Peyer's patch (tissue), 4 donors: ENCODE measurements at places on chromosomes 5 and 9. TPM values are rescaled to one million over a fixed set of nuclear protein-coding genes. Genes with fewer than 3 reads are reported as not detected.

Gene C9orf50
- not detected for total RNA-seq

Gene OR2K2
- total RNA-seq, result not detected

DNA sequence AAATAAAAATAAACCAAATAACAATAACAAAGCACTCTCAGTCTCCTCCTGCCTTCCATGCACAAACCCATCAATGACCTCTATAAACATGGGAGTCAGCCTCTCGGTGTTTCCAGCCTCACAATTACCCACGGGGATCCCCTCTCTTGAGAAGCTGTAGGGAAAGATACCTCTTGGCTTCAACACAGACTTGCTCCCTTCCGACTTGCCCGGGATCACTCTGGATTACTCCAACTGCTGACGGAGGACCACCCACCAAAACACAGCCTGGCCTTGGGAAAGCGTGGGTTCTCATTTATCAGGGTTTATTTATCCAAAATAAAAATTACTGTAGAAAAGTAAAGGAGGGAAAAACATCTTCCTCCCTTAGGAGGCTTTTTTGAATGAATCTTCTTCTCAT, 11.5 kb upstream of the NKX2-5 start:
- DNase-seq, result no peak

DNA sequence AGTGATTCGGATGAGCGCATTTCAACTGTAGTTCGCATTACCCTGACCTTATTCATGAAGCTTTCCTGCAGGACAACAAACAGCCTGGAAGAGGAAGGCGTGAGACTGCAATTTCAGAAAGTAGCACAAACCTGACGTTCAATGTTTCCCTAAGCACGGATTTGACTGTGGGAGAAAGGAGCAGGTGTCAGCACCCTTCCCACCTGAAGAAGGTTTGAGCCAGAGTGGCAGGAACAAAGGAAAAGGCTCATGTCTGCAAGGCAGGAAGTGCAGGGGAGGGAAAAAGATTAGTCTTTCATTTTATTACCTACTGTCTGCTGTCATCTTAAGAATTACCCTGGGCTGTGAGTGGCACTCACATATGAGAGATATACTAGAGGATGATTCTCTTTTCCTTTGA, 114.0 kb downstream of the MED10 start:
- DNase-seq, result no peak

DNA sequence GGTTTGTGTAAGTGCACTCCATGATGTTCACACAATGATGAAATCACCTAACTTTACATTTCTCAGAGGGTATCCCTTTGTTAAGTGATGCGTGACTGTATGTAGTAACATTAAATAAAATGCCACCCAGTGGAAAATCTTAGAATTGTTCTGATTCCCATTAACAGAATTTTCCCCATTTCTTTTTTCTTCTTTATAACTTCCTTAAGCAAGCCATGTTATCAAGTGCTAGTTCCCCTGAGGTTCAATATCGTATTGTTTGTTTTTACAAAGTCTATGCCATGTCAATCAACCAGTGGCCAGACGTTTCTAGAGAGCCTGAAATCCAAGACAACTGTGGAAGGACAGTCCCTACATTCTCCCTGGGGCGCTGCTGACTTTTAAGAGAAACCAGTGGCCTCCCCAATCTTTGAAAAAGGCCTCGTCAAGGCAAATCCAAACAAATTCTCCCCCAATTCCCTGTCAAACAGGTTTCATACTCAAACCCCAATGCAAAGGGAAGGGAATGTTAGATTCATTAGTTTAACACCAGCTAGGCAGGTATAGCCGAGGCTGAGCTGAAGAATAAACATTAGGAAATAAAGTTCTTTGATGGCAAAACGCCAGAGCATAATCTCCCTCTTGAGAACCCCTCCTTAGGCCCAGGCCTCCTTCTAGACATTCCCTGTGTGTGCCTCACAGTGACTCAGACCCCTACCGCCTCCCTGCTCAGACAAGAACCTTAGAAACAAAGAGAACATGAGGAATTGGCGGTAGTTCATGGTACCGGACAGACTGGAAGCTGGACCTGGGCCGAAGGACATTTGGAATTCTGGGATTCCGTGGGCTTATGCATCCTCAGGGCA, 198.7 kb downstream of the GNA14 start:
- DNase-seq, result no peak

DNA sequence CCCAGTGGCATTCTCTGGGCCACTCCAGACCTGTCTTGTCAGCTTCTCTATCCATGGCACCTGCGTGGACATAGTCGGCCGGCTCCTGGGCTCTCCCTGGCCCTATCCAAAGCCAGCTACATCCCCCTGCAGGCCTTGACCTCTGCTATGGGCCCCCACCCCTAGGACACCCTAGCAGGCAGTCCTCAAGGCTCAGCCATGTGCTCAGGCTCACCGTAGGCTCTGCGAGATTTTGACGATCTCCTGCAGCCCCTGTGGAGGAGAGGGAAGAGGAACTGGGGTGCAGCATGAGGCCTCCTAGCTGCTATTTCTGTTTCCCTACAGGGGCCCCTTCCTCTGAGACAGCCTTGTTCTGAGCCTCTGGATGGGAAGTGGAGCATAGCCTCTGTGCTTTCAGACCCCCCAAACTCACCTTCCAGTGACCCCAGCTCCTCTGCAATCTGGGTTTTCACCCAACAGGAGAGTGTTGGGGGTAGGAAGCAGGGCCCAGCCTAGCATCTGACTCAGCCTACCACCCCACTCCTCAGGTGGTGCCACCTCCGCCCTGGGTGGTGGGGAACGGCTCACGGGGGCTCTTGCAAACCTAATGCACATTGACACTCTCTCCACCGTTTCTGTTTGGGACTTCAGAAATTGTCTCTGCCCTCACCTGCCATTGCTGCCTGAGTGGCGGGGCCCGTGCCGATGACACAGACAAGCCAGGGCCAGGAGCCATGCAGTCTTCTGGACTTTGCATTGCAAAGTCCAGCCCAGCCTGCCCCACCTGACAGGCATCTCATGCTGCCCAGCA, 36.7 kb downstream of the HRH2 start:
- DNase-seq, result peak; percentile 65

DNA sequence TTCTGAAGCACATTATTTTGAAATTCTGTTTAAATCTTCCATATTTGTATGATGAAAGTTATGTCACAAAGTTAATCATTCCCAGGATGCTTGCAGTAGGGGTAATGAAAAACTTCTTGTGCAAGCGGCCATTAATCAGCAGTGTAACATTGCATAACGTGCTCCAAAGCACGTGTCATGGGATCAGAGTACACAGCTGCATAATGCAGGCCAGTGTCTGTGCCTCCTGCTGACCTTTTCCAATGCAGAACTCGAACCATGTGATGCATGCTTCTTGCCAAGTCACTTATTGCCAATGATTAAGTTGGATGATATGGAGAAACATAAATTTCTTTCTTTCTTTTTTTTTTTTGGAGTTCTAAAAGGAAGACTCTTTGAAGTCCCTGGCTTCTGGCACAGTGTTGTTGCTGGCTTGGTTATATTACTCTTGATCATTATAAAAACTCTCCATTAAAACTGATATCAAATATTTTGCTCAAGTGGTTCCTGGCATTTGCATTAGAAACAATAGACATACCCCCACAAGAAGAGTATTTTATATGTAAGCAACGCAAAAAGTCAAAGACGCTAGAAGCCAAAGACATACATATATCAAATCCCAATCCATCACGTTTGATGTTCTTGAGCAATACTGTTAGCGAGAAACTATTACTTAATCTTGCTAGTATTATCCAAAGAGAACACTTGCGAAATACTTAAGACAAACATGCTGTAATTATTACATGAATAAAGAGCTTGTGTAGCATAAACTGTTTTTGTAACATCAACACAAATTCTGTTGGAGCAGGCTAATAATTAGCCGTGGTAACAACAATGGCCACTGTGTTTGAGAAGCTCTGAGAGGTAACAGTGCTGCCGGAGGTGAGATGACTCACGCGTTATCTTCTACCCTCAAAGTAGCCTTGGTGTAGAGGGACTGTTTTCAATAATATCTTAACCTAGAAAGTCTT, 164.2 kb downstream of the AUH start:
- peak; percentile 92 for DNase-seq

GRCh38 chr5:95709967-95710650, 21.0 kb upstream of the RHOBTB3 start:
- DNase-seq, result no peak

DNA sequence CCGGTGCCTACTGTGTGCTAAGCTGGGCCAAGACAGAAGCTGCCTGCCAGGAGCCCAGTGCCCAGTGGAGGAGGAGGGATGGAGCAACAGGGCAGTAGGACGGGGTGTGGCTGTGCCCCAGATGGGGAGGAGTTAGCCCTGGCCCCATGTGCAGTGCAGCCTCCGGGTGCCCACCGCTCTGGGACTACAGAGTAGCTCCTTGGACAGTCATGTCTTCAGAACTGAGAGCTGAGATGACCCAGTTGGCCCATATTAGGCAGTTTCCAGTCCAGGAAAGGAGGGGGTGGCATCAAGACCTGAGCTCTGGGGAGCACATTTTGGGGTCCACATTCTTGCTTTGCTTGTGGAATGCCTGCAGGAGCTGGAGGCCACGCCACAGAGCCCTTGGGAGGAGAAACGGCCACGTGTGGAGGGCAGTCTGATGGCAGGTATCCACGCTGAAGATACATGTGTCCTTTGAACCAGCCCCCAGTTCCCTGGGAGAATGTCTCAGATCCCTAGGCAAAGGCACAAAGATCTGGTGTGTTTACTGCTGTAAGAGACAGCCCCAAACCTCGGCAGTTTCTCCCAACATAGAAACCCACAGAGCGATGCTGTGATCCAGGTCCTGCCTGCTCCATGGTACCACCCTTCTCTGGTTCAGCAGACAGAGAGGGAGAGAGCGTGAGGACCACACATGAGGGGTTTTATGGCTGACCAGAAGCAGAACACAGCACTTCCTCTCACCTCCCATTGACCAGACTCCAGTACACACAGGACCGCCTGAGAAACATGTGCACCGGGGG, 46.8 kb upstream of the FCN1 start:
- DNase-seq, result no peak
